ENCODE measurements at places on chromosomes 4 and X. TPM values are rescaled to one million over a fixed set of nuclear protein-coding genes. Genes with fewer than 3 reads are reported as not detected.

FRAS1 gene
- polyA plus RNA-seq: 4.6 TPM

TMEM156 gene
- polyA plus RNA-seq: 0.13 TPM

BMX gene
- polyA plus RNA-seq: 2.3 TPM

SLC26A1 gene
- polyA plus RNA-seq: 6.0 TPM

GBA3 gene
- polyA plus RNA-seq: 0.54 TPM

NOX1 gene
- polyA plus RNA-seq: 0.25 TPM

CPE gene
- 72.2 TPM for polyA plus RNA-seq

Data from hindlimb muscle (tissue), 1 donor.